ENCODE measurements at places on chromosomes 5 and 9.

GRCh38 chr5:133799571-133800237 lies 168.7 kb downstream of the C5orf15 start:
- no peak for DNase-seq

- DNase-seq, result no peak
Measured at GRCh38 chr5:80238778-80239679, 16.8 kb downstream of the SERINC5 start.

DNA sequence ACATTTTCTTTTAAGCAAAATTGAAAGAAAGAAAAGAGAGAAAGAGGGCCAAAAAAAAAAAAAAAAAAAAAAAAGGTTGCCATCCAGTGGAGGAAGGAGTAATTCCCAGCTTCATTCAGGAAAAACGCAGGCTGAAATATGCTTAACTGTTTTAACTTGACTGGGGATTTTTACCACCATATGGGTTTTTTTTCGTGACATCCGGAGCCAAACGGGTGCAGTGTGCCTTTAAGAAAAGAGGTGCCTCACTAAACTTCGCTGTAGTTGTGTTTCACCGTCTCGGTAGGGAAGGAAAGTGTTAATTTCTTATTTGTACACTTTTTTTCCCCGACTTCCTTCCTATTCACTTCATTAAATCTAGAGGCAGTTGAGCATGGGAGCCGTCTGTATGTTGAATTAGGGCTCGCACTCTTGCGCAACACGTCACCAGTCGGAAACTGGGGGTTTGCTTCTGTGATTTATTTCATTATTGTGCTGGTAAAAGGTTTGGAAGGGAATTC lies 143.0 kb downstream of the SMARCA2 start:
- DNase-seq, result peak; percentile 35

DNA sequence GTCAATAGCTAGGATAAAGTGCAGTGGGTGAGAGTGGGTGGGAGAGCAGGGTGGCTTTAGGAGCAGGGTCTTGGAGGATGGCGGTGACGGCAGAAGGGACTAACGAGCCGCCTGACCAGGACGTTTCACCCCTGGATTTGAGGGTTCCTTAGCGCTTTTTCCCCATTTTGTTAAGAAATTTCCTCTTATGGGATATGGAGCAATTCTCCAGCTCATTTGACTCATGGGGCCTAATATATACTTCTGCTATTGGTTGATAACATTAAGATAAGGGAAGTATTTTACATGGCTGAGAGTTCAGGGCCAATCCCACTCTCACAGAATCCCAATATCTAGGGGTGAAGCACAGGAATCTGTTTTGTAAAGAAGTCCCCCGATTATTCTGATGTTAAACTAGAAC lies 17.6 kb downstream of the CD180 start:
- no peak for DNase-seq

DNA sequence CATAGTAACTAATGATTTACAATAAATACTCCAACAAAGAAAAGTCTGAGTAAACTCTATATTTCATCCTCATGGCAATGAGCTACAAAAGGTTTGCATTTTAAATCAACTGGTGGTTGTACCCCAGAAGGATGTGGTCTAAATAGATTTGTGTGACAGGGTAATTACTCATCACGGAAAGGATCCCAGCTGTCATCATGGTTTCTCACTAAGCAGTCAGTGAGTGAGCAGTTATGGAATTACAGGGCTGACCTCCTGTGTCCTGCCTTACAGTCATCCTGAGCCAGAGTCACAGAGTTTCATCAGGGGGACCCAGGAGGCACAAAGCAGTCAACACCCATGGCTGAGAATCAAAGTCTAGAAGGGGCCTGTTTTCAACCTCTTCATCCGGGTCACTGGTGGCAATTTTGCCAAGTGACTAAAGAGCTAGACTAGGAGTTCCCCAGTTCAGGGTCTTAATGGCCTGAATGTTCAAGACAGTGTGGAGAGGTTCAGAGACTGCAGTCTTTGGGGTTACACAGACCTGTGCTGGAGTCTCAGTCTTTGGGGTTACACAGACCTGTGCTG lies 210.7 kb upstream of the SLC24A2 start:
- DNase-seq, result peak; percentile 28

- no peak for DNase-seq
Measured at GRCh38 chr5:96716716-96717115, 54.5 kb downstream of the CAST start.

DNA sequence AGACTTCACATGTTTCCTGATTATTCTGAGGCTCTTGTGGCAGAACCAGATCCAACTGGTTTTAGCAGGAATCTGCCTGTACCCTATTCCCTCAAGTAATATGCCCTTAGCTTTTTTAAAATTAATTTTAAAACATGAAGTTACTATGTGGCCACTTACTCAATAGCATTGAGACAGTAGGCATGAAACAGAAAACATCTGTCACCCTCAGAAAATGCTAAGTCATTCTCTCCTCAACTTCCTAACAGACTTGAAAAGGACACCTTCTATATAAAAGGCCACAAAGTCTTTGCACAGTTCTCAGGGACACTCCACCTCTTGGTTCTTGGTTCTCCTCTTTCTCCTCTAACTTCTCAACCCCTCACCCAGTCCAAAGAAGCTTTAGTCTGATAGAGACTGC lies 277.8 kb downstream of the RAB3C start:
- DNase-seq, result no peak

- DNase-seq, result peak; percentile 66
Measured at GRCh38 chr5:111530298-111530740, 18.0 kb upstream of the STARD4 start.

GRCh38 chr5:1490376-1490775 lies 33.4 kb downstream of the LPCAT1 start:
- DNase-seq, result no peak

- no peak for DNase-seq
Measured at GRCh38 chr5:94471521-94471920, 146.9 kb downstream of the KIAA0825 start.

DNA sequence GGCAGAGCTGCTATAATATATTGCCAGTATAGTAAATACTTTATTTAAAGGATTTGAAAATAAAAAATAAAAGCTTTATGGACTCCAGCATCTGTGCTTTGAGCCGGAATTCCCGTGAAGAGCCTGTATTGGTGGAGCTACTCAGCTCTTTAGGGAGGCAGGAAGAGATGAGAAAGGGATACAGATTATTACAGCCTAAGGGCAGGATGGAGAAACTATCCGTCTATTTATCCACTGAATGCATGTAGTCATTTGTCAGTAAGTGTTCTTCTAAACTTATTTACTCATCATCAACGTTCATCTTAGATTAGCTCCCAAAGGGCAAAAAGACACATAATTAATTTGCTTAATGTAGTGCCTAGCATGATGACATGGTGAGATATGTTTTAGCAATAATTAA lies 48.4 kb downstream of the SLC1A1 start:
- DNase-seq, result no peak

DNA sequence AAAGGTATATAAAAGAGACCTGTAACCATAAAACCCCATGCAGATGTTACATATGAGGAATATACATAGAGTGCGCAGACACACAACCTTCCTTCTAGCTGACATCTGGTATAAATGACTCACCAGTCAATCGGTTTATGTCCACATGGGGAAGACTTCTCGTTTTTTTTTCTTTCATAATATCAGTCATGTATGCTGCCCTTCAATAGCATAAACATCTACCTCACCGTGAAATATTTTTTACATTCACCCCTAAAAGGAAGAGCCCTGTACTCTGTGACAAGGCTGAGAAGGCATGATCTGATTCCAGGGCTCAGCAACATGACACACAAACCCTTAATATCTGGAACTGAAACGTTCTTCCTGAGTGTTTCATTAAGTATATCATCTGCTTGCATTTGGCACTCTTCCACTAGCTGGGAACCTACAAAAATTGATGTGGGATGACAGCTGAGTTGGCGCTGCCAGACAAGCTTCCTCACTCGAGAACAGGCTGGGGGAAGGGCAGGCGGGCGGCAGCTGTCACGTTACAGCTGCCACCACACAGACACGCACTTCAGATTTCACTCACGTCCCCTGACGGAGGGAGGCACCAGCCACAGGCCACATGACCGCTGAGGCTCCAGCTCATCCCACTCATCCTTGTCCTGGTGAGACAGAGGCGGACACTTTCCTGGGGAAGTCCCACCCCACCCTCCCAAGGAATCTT lies 74.2 kb downstream of the SHB start:
- peak; percentile 8 for DNase-seq

- no peak for DNase-seq
Measured at GRCh38 chr5:64108674-64109073, 57.0 kb upstream of the RNF180 start.

DNA sequence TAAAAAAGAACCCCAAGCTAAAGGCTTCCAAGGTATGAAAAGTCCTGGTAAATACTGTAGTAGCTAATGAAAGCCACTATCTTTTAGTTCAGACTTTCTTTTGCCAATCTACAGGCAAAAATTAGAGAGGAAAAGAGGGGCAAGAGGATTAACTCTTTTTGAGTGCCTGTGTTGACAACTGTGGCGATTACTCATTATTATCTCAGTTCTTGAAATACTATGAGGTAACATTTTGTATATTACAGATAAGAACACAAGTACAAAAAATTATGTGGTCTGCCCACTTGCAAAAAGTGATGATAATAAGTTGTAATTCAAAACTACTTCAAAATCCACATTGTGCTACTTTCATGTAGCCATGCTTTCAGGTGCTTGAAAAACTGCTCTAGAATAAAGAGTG lies 144.0 kb downstream of the DTWD2 start:
- no peak for DNase-seq

DNA sequence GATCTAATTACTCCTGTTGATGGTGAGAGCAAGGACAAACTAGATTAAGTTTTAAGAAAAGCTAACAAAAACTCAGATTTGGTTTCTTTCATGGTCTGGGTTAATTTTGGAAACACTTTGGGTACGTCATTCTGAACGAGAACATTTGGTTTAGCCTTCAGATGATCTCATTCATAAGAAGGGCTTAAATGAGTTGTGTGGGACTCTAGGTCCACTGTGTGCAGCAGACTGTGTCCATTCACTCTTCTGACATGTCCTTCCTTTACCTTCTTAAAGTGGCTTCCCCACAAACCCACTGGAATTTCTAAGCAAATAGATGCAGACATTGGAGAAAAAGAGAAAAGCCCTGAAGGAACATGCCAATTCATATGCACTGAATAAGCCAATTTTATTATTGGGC lies 96.8 kb downstream of the FBXO4 start:
- DNase-seq, result no peak

DNA sequence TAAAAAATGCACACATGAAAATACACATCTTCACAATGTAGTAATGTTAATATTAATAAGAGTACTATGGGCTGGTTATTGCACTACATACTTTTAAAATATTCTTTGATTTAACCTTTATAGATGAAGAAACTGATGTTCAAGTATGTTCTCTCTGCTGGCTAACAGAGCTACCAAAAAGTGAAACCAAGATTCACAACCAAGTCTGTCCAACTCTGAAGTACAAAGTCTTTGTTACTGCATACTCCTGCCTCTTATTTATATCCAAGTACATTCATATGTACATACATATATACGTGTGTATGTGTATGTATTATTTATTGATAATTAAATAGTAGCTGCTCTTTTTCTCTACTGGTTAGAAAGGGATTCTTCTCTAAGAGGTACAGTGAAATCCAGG lies 325.6 kb downstream of the BNC2 start:
- DNase-seq, result no peak

- DNase-seq, result no peak
Measured at GRCh38 chr5:108681079-108681921, 66.4 kb upstream of the FER start.

DNA sequence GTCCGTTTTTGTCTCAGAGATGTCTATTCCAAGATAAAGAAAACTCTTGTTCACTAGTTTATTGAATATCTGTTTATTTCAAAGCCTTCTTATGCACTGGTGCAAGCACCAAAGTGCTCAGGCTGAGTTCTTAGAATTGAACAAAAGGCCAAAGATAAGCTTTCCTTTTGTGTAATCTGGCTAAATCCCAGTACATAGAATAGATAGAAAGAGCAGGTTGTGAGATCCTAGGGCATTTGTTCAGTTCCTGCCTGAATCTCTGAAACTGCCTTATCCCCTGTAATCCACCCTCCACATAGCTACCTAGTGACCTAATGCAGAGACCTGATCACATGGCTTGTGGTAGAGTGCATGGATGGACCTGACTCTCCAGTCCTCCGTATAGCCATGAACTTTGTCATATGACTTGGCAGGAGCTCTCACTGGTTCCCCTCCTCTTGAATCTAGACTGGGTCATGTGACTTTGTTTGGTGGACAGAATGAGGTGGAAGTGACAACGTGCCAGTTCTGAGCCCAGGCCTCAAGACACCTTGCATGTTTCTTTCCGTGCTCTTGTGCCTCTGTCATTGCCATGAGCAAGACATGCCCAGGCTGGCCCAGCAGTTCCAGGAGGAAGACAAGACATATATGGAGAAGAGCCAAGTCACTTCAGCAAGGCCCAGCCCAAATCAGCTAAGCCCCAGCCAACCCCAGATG lies 139.3 kb upstream of the SHB start:
- no peak for DNase-seq

DNA sequence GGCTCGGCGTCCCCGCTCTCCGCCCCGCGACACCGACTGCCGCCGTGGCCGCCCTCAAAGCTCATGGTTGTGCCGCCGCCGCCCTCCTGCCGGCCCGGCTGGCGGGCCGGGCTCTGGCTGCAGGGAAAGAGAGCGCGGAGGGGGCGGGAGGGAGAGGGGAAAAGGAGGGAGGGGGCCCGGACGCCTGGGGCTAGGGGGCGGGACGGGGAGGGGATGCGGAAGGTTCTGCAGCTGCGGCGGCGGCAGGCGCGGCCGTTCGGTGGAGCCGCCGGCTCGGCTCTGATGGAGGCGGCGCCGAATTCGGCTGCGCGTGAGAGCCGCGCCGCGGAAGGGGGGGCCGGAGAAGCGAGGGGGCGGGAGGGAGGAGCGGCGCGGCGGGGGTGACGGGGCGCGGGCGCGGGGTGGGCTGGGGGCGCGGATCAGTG lies at the start of gene MARCHF11:
Gene MARCHF11, minus strand, starts transcription at position 281 of the 425 bp plus-strand sequence. Its CDS starts 216 bp downstream, at position 65.
- no peak for DNase-seq

DNA sequence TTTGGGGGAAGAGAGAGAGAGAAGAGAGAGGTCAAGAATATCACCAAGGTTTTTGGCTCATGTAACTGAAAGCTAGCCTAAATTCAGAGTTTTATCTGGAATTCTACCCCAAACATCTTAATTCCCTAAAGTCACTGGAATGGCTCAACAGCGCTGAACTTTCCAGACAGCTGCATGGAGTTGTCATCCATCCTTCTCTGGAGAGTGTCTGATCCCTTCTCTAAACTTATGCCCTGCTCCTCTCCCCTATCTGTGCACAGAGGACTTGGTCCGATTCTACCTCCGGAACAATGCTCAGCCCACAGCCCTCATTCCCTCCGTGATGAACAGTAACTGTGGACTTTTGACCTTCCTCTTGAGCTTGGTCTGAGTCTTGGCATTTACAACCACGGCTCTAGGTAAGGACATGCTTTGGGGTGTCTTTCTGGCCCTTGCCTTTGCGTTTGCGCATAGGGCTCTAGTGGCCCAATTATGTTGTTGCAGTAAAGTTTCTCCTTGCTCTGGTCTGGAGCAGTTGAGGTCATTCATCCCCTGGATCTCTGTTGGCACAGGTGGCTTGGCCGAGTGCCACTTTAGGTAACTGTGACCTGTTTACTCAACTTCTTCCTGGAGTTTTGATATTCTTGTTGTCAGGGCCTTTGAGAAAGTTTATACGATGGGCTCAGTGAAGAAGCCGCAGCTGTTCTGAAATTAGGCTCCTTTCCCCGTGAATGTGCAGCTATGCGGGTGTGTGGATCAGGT lies 18.3 kb upstream of the CD180 start:
- no peak for DNase-seq

Data from stimulated activated CD4-positive, alpha-beta T cell treated with anti-CD3 and anti-CD28 coated beads, Interleukin-4, amount 100 ng/mL, for 1 hour (primary cell).